ENCODE measurements at places on chromosomes 1 and 21.

- no peak for DNase-seq
Observed at GRCh38 chr1:17682400-17682799, 72.7 kb upstream of the ACTL8 start.

DNA sequence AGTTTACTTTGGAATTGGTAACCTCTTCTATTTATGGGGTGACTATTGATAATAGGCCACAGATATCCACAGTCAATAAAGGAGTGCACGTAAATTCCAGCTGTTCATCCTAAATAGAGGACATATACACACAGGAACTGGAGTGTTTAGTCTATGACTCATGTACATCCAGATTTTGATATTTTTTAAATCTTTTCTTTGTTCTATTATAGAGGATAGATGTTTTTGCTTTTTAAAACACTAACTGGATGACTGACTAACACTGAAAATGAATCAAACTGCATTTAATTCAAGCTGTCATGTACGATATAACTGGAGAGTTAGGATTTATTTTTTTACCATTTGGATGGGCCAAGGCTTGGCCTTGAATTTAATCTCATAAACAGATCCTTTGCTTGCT is 45.9 kb downstream of the RGL1 start:
- no peak for DNase-seq

DNA sequence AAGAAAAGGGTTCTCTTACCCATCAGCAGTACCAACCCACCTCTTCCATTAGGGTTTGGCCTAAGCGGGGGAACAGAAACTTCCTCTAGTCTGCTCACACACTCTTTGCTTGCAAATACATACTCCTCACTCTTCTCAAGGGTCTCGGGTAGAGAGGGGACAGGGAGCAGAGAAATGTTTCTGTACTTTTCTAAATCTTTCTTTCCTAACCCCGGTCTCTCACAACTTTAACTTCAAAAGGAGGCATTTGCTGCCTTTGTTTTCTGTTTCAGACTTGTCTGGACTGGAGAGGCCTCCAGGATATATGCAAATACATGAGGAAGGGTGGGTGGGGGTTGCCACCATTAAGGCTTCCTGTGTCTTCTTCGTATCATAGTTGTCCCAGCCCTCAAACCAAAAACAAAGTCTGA is 10.5 kb upstream of the LAX1 start:
- DNase-seq = no peak

GRCh38 chr1:26721669-26722355 is 26.0 kb downstream of the ARID1A start:
- DNase-seq = no peak

DNA sequence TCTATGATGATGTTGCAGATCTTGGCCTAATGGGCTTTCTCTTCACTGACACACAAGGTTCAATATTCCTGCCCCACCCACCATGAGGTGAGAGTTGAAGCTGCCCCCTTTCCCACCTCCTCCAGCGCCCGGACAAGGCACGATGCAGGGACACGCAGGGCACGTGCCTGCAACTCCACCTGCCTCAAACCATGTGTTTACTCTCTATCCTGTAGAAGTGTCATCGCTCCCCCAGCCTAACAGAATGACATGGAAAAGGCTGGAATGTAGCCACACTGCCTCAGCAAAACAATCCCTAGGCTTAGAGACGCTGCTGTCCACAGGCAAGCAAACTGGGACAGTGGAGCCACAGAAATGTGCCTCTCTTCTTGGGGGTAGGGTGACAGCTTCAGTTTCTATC is 92.9 kb upstream of the SOD1 start:
- DNase-seq = no peak

- no peak for DNase-seq
Observed at GRCh38 chr21:38240129-38240528, 16.7 kb upstream of the KCNJ15 start.

DNA sequence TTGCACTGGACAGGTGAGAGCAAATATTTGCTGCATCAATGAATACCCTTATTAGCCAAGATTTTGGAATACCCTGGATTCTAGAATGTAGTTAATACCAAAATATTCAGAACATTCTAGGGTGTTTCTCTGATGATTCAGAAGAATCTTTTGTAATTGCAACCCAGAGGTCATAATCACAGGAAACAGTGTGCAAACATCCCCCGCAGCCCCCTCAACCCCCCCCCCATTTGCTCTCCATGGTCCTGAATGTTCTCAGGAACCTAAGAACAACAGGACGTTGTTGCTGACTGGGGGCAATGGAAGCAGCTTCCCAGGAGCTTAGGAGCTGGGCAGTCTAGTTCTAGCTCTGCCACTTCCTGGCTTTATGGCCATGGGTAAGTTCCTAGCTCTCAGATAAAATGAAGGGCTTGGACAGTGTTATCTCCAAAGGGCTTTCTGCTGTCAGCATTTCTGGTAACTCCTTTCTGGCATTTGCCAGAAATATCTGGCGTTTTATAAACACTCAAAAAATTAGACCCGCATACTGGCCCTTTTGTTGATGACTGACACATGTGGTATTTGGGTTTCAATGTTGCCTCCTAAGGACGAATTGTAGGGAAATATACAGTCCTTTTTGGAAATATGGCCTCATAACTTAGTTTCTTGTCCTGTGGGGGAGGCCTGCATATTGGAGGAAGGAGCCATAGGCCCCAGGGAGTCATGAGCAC is 178.6 kb downstream of the RRAGC start:
- no peak for DNase-seq

DNA sequence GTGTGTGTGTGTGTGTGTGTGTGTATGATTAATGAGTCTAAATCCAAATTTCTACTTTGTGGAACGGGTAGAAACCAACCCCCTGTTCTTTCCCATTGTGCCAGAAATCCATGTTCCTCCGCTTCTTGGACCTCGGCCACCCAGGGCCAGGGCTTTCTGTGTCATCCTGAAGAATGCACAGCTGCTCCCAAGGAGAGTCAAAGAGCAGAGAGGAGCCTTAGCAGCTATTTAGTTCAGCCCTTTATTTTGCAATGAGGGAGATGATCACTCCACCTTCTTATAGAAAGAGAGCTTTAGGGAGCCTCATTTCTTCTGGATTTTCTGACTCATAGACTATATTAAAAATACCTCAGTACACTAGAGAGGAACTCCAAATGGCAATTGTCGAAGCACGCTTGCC is 489.3 kb upstream of the VAMP3 start:
- no peak for DNase-seq

- no peak for DNase-seq
Observed at GRCh38 chr1:111603979-111604378, 15.6 kb upstream of the RAP1A start.

DNA sequence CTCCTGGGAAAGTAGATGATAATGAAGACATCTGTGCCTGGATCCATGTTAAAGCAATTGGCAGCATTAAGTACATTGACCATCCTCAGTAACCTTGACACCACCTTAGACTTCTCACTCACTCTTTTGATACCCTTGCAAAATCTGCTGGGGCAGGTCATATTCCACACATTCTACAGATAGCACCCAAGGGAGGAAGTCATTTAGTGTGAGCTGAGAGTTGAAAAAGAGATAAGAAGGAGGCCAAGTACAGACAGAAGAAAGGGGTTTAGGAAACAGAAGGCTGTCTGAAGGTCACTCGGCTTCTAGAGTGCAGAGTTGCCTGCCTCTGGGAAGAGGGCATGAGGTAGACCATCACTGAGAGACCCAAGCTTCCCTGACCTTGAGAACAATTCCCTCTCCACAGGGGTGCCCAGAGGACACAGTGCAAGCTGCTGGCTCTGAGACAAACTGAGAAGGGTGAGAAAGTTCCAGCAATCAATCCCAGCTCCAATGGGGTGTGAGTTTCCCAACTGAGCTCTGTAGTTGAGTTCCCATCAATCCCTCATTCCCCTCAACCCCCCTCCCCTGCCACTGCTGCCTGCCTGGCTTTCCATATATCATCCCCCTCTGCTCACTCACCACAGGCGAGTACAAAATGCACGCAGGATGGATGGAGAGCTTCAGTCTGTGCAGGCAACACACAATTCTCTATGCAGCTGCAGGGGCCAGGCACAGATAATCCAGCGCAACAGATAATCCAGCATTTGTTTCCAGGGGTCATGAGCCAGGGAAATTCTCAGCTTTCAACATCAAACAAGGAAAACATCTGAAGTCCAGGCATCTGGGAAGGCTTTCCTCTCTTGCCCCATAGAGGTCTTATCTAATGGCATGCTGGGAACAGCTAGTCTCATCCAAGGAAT is 7.4 kb upstream of the MOB3C start:
- no peak for DNase-seq

DNA sequence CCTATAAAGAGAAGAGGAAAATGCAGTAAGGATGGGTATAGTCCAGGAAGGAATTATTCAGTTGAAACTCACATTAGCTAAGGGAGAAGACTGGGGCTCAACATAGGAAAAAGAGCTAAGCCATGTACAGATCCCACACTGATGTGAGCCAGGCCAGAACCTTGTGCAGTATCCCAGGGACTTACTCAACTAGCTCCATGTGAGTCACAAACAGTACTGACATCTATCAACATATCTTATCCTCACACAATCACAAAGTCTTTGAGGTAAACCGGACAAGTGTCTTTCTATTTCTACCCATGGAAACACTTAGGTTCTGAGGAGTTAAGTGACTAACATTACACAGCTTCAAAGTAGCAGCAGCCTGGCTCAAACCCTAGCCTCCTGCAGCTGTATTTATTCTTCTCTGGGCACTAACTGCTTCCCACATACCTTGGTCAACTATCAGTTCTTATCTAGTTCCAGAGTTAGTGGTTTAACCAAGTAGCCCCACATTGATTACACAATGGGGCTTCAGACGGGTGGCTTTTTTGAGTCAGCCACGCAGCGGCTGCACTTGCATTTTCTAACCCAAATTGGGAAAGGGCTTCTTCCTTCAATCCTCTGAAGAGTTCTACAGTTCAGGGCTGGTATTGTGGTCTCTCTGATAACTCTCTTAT is 9.5 kb downstream of the CD5L start:
- DNase-seq = no peak

DNA sequence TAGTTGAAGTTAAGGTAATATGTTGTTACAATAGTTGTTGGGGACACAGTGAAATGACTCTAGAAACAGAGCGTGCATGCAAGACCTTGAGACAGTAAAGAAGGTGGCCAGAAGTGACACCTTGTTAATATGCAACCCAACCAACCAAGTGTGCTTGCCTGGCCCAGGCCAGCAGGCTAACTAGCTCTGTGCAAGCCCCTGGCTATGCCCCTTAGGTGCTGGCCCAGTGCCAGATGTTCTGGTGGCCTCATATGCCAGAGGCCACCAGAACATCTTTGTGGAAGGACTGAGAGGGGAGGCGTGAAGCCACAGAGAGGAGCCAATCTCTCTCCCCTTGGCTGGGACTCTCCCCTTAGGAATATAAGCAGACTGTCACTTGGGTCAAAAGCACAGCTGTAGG is 111.2 kb upstream of the JUN start:
- no peak for DNase-seq

DNA sequence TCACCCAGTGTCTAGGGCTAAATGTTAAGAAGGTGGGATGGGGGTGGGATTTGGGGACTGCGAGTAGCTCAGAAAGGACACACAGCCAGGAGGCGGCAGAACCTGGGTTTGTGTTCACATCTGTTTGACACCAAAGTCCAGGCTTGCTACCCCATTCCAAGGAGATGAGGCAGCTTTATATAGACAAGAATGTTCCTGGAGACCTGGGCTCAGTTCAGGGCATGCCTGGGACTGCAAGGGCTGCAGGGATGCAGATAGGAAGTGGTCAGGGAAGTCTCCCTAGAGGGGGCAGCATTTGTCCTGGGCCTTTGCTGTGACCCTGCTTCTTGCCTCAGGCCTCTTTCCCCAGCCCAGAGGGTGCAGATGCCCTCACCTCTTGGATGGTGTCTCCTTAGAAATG is 16.3 kb downstream of the PADI3 start:
- DNase-seq = no peak

DNA sequence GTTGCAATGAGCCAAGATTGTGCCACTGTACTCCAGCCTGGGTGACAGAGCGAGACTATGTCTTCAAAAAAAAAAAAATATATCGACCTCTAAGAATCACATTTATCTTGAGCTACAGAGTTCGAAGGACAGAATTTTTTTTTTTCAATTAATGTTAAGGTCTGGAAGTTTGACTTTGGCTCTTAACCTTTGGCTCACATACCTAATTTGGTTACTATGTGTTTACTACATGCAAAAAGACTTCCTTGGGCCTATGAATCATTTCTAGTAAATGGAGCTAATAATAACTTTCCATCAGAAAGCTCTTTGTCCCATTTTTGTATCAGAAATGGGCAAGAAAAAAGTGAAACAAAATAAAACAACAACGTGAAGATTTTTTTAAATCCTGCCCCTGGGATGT is 351.2 kb downstream of the SMYD3 start:
- no peak for DNase-seq
